ENCODE measurements at places on chromosomes 5 and 9. TPM values are rescaled to one million over a fixed set of nuclear protein-coding genes. Genes with fewer than 3 reads are reported as not detected.

PIP5K1B gene
- under 0.01 TPM for total RNA-seq

FCN2 gene
- not detected for total RNA-seq

NOL8 gene
- total RNA-seq, result 39.7 TPM

TMEM232 gene
- 2.0 TPM for total RNA-seq

GKAP1 gene
- 1.1 TPM for total RNA-seq

CDC20B gene
- 0.22 TPM for total RNA-seq

PROP1 gene
- not detected for total RNA-seq

CEL gene
- total RNA-seq, result 0.12 TPM

PTBP3 gene
- 17.7 TPM for total RNA-seq

FOXD4 gene
- total RNA-seq, result not detected

PIP5KL1 gene
- total RNA-seq, result 1.2 TPM

FGFR4 gene
- total RNA-seq, result 0.62 TPM

DDX4 gene
- not detected for total RNA-seq

EFNA5 gene
- 0.75 TPM for total RNA-seq

ECSCR gene
- 0.55 TPM for total RNA-seq

All from uterine smooth muscle cell (primary cell).